ENCODE measurements at places on chromosomes 7 and 10. TPM values are rescaled to one million over a fixed set of nuclear protein-coding genes. Genes with fewer than 3 reads are reported as not detected.

The GIMAP5 gene
- total RNA-seq: not detected

GRCh38 chr10:58625070-58625469, 112.4 kb downstream of the BICC1 start:
- no peak for DNase-seq

- DNase-seq: no peak
Measured at GRCh38 chr7:90843472-90843871, 247.4 kb downstream of the CDK14 start.

DNA sequence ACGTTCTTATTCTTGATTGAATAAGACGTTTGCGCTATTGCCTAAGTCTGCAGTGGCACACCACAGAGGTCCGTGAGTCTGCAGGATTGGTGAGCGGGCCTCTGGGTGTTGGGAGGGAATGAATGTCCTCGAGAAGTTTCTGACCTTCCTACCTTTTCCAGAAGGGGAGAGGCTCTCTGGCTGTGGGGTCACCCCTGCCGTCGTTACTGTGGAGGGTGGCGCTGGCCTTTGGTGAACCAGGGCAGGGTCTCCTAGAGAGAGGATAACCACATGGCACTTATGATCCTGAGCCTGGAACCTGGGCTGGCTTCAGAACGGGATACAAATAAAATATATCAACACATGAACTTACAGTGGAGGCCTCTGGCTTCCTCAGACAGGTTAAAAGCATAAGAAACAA, 13.8 kb downstream of the IL15RA start:
- no peak for DNase-seq

DNA sequence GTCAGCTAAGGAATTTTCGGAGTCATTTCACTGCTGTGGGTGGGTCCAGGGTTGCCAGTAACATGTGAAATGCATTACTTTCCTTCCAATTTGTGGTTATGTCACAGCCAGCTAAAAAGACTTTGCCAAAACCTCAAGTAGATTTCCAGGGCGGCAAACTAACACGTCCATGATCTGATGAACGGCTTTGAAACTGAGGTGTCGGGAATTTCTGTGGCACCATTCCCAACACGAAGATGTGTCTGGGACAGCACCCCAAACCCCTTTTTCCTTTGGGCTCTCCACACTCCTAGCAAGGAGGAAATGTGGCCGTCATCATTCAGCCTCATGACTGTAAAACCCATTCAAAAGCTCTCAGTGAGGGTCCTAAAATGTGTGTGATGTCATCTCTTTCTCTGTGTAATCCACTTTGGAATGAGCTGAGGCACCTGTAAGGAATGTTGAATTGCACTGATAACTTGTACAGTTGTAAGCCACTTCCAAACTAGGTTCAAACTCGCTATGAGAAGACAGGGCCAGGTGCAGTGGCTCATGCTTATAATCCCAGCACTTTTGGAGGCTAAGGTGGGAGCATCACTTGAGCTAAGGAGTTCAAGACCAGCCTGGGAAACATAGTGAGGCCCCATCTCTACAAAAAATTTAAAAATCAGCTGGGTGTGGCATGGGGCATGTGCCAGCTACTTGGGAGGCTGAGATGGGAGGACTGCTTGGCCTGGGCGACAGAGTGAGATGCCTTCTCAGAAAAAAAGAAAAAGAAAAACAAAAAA, 146.1 kb upstream of the FRMD4A start:
- no peak for DNase-seq
